ENCODE measurements at places on chromosomes 7 and 10. TPM values are rescaled to one million over a fixed set of nuclear protein-coding genes. Genes with fewer than 3 reads are reported as not detected.

The RASSF4 gene
- total RNA-seq, result 6.8 TPM

The FFAR4 gene
- not detected for total RNA-seq

The OR2A7 gene
- 0.32 TPM for total RNA-seq

The SMKR1 gene
- not detected for total RNA-seq

The BICC1 gene
- 39.3 TPM for total RNA-seq

The TAS2R5 gene
- total RNA-seq, result 0.86 TPM

The HKDC1 gene
- 0.43 TPM for total RNA-seq

Data from fibroblast of villous mesenchyme (primary cell).